ENCODE measurements at places on chromosomes 5 and 9. TPM values are rescaled to one million over a fixed set of nuclear protein-coding genes. Genes with fewer than 3 reads are reported as not detected.

The PTGS1 gene
- total RNA-seq = 1.8 TPM

The DOLPP1 gene
- 10.5 TPM for total RNA-seq

The DUSP1 gene
- 84.5 TPM for total RNA-seq

The CATSPER3 gene
- total RNA-seq = 0.13 TPM

The TEX10 gene
- total RNA-seq = 28.1 TPM

The NMUR2 gene
- total RNA-seq = not detected

The ARHGAP26 gene
- total RNA-seq = 36.2 TPM

The AK6 gene
- total RNA-seq = 16.7 TPM

The TRIM36 gene
- 0.26 TPM for total RNA-seq

The ENTPD8 gene
- total RNA-seq = 0.26 TPM

The MARCOL gene
- total RNA-seq = not detected

The CNTLN gene
- total RNA-seq = 5.4 TPM

The EMB gene
- total RNA-seq = under 0.01 TPM

The GTF3C5 gene
- 37.4 TPM for total RNA-seq

The ANKRD18B gene
- total RNA-seq = 0.13 TPM

The ADGRD2 gene
- not detected for total RNA-seq

The PCDHGA10 gene
- total RNA-seq = 3.0 TPM

The PCDHGA6 gene
- total RNA-seq = 1.2 TPM

The STK32A gene
- 0.25 TPM for total RNA-seq

The PPP1R26 gene
- 11.3 TPM for total RNA-seq

The OSMR gene
- 11.3 TPM for total RNA-seq

All from dermis microvascular lymphatic vessel endothelial cell (primary cell).